ENCODE measurements at places on chromosomes 4 and X.

DNA sequence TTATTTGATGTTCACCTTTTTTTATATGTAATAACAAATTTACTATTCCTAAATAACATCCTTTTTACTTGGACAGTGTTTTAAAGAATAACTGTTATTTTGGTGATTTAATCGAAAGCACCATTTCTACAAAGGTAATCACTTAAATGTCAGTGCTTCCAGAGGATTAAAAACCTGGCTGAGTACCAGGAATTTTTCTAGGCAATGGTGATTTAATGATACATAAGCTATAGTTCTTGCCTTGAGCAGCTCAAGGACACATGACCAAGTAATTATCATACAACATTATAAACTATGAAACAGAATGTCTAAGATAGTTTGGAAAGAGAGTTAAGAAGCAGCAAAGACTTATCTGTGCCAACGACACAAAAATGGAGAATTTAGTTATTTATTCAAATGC, 1291.9 kb upstream of the TENM3 start:
- no peak for DNase-seq

DNA sequence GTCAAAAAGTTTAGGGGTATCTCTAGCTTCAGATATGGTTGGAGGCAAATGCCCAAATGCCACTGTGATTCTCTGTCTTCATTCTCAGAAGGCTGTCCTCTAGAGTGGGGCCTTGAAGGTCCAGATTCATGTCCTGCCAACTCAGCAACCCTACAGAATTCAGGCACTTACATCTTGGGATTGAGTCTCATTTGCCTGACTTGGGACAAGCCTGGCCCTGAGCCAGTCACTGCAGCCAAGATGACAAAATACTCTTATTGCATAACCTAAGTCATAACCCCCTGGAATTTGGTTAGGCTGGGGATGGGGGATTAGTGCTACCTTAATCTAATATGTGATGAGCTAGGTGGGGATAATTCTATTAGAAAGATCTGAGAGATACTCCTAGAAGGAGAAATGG, 100.5 kb downstream of the AREG start:
- peak; percentile 93 for DNase-seq

GRCh38 chrX:2696698-2697215, 5.7 kb downstream of the CD99 start:
- peak; percentile 83 for DNase-seq

DNA sequence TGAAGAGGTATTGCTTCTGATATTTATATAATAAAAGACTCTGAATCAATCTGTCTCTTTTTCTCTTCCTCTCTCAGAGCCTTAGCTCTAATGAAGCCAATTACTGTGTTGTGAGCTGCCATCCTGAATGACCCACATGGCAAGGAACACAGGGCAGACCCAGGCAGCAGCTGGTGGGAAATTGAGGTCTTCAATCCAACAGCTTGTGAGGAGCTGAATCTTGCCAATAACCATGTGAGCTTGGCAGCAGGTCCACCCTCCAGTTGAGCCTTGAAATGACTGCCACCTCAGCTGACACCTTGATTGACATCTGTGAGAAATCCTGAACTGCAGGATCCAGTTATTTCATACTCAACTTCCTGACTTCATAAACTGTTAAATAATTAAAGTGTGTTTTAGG, 149.4 kb downstream of the NDST4 start:
- DNase-seq: no peak

DNA sequence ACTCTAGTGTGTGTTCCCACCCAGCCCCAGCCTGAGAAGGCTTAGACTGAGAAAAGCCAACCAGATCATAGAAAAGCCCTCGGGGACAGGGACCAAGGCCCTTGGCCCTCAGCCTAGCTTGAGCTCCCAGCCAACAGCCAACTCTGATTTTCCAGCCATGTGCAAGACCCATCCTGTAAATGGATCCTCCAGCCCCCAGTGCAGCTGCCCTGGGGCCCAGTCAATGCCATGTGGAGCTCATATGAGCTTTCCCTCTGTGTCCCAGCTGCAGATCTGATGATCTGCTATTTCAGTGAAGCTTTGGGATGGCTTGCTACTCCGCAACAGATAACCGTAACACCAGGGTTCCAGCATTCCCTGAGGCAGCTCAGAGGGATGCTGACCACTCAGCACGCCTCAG, 40.5 kb upstream of the CDKN2AIP start:
- DNase-seq: no peak

Data from cardiac fibroblast (primary cell).